ENCODE measurements at places on chromosomes 3 and 15.

DNA sequence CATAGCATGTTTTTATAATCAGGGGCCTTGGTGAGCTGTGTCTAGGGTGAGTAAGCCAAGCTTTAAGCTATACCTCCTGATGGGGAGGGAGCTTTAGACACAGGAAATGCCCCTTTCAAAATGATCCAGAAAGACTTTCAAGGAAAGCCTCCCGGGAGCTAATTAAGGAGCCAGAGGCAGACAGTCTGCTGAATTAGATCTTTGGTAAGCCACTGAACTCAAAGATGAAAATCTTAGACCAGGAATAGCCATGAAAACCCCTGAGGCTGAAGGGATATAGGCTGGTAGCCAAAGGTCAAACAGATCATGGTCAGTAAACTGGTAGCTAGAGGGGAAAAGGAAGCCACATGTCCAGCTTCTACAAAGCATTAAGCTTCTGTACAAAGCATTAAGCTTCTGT, 42.7 kb upstream of the GAP43 start:
- no peak for DNase-seq

- no peak for DNase-seq
Observed at GRCh38 chr3:38397320-38397719, 50.7 kb downstream of the XYLB start.

GRCh38 chr3:9701006-9701405, 2.6 kb upstream of the CPNE9 start:
- DNase-seq, result no peak

GRCh38 chr15:80567721-80568157, 127.4 kb upstream of the ABHD17C start:
- peak; percentile 59 for DNase-seq

DNA sequence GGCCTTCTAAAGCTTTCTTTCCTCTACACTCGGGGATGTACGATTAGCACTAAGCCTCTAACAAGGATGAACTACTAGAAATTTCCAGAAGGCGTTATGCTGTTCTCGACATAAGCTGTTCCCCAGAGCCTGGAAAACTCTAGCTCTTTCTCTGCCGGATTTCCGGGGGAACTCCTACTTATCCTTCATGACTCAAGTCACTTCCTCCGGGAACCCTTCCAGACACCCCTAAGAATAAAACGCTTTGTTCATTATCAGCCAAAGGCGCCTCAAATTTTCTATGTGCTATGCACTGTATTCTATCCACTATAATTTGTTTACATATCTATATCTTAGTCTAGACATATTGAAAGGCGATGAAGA, 455 bp upstream of the SNAP23 start:
- DNase-seq, result peak; percentile 73

DNA sequence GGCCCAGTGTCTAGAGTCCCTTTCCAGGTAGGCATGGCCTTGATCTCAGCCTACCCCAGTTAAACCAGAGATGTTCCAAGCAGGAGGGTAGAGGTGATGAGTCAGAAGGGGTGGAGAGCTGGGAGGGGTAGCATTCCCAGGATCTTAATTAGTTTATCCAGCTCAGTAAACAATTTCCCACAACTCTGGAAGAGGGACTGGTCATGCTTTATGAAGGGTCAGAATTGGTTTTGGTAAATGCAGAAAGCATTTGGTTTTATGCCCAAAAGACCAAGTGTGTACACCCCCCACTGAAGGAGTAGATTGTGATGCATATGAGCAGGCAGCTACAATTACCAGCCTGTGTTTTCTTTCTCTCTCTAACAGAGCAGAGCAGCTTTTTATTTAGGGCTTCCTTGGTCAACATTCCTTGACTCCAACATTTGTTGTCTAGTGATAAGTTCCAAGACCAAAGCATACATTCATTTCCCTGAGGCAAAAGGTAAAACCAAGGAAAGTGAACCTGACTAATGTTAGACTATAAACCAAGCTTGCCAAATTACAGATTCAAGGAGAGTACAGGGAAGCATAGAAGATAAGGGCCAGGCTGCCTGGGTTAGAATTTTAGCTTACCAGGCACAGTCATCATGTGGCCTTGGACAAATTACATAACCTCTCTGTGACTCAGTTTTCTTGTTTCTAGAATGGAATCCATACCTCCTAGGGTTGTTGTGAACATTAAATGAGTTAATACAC, 17.6 kb downstream of the EXOSC7 start:
- DNase-seq, result no peak

DNA sequence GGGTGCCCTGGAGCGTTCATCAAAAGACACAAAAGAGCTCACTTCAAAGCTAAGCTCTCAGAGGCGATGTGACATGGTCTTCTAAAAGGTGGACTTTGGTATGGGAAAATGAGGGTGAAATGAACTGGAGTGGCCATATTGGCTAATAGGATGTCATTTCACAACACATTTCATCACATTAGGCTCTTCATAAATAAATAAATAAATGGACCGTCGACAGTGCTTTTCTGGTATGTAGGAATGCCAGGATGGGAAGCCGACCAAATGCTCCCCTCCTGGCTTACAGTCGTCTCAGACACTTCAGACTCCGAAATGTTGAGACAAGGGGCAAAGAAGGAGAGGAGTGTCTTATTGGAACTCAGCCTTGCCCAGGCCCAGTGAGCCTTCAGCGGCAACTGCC, 383.0 kb downstream of the NTRK3 start:
- no peak for DNase-seq

DNA sequence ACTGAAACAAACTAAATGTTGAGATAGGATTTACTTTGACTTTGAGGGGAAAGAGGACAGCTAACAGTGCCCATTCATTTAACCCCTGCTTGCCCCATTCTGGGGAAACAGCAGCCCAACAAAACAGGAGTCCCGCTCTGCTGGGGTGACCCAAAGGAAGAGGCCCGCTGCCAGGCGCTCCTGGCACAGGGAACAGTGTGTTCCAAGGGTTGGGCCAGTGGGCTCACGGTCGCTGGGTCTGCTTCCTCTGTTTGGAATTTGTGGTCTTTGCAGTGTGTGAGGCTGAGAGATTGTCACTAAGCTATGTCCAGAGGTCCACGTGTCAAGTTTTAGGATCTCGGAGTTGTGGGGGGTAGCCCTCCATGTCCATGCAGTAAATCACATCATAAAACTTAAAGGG, 250.4 kb upstream of the C2CD4B start:
- DNase-seq, result no peak

GRCh38 chr15:41001524-41002214, 48.4 kb downstream of the CHAC1 start:
- DNase-seq, result peak; percentile 24

DNA sequence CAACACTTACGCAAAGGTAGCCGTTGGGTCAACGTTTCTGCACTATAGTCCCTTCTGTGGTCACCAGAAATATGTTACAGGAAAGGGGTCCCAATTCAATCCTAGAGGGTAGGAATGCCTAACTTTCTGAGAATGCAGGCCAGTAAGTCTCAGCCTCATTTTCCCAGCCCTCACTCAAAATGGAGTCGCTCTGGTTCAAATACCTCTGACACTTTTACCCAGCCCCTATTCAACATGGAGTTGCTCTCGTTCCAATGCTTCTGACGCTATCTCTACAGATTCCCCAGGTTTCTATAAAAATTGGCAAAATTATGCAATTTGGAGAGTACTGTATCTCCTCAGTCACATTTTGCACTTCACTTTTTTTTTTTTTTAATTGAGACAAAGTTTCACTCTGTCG, 39.7 kb downstream of the ZNF445 start:
- DNase-seq, result no peak

- DNase-seq, result no peak
Observed at GRCh38 chr3:27521179-27521871, 37.1 kb upstream of the SLC4A7 start.

DNA sequence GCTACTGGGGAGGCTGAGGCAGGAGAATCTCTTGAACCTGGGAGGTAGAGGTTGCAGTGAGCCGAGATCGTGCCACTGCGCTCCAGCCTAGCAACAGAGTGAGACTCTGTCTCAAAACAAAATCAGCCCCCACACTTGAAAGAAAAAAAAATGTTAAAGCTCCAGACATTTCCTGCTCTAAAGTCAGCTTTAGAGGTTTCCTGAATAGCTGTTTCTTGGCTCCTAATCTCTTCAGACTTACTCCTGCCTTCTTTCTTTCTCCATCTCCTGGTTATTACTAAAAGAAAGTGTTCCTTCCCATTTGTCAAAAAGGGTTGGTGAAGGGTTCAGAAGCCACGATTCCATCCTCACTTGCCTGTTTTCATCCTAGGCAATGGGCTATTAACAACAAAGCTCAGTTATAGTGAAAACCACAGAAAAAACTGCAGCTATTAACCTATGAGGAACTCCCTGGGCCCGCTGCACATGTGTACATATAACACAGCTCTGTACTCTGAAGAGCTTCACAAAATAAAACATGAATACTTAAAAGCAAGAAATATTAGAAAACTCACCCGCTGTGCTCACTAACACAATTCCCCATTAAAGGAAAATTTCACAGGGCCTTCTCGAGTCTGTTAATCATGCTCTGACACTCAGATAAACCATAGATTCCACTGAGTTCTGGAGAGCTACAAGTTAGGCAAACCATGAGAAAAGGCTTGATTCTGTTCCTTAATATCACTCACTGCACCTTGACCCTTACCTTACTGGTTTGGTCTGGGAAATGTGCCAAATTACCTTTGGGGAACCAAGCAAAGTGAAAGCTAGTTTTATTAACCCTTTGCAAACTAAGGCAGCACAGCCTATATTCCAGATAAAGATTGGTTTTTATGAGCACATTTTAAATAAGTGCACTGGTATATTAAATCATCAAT, 89.9 kb upstream of the TSPAN3 start:
- DNase-seq, result no peak

DNA sequence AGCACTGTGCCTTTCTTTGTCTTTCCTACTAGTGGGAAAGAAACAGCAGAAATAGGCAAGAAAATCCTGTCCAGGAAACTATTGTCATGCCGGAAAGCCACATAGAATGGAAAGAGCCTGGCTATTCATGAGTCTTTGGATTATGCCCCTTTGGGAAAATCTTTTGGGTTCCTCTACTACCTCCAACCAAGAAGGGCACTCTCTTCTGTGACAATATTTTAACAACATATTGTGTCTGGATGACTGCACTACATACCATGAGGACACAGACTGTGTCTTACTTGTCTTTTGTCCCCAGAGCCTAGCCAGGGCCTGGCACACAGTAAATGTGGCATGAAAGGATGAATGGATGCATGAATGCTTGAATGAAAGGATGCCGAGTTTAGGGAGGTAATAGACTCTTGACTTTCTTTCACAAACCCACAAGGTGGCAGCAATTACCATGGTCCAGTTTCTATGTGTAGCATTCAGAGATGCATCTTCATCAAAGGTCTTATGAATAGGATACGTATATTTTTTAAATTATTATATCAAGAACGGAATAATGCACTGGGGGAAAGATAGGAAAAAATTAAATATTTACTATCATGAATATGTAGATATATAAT, 30.3 kb downstream of the ARL14 start:
- peak; percentile 43 for DNase-seq

DNA sequence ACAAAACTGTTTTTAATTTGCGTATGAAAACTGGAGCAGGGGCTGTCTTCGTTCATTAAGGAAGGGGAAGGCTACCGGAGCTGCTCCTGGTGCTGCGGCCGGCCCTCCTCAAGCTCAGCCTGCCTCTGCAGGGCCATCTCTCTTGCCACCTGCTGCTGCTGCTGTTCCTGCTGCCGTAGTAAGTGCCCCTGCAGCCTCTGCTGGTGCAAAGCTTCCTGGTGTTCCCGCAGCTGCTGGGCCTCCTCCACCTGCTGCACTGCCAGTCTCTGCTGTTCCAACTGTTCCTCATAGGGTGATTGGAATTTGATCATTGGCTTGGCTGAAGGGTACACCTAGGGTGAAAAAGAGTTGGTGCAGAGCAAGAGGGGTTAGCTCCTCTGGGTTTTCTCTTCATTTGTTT, 66.0 kb downstream of the GOLIM4 start:
- no peak for DNase-seq

- DNase-seq, result no peak
Observed at GRCh38 chr15:63194880-63195568, 5.6 kb downstream of the RAB8B start.

DNA sequence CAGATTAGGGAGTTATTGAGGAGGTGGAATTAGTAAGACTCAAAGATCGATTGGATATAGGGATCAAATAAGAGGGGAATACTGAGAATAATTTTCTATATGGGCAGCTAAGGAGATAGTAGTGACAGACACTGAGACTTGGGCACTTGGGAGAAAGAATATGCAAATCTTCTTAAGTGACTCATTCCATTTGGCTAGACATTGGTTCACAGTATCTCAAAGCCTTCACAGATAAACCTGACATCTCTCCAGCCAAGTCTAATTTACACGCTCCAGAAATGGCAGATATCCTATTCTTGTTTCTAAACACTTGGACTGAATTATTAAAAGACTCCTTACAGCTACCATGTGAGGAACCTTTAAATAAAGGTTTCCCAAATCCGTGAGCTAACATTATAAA, 104.6 kb upstream of the ADAMTS9 start:
- DNase-seq, result no peak

DNA sequence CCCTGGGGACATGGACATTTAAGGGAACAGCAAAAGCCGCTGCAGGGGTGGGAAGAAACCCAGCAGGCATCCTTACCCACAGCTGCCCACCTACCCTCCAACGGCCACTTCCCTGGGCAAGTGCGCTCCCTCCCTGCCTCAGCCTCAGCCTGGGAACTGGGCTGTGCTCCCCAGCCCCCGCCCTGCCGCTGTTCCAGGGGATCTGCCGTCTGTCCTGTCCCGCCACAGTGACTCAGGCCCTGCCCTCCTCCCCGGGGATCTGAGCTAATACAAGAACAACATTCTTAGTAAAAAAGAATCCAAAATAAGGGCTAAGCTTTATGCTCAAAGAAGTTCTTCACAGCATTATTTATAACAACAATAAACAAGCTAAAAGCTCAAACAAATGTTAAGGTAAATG, 7.4 kb upstream of the IQSEC1 start:
- no peak for DNase-seq

GRCh38 chr3:50167841-50168209, 12.7 kb downstream of the SEMA3F start:
- no peak for DNase-seq

DNA sequence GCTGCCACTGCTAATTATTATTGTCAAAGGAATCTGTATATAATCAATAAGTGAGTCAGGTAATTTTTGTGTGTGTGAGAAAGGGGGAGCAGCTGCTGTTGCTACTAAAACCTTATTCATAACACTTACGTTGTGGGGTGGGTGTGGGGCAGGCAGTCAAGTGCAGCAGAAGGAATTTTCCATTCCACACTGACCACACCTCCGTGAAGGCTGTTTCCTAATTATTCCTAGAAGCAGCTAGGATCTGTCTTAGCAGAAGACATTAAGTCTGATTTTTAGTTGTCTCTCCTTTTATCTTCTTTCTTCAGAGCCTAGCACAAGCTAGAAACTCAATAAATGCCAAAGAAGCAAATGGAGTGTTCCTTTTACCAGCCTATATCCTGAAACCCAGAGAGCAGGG, 4.0 kb upstream of the U2SURP start:
- DNase-seq, result no peak
